ENCODE measurements at places on chromosomes 5 and 9. TPM values are rescaled to one million over a fixed set of nuclear protein-coding genes. Genes with fewer than 3 reads are reported as not detected.

Gene GZMA
- 7.2 TPM for total RNA-seq

Gene C5orf58
- not detected for total RNA-seq

Gene F2RL2
- 1.0 TPM for total RNA-seq

Gene VPS13A
- total RNA-seq: 197 TPM

Gene NUDT2
- total RNA-seq: 14.7 TPM

Data from Peyer's patch (tissue), 4 donors.